ENCODE measurements at places on chromosomes 2 and 18. TPM values are rescaled to one million over a fixed set of nuclear protein-coding genes. Genes with fewer than 3 reads are reported as not detected.
A peak's percentile ranks its signal among the peaks of the same experiment; 100 is the strongest.

GRCh38 chr2:73611867-73612266 lies 30.4 kb downstream of the NAT8 start:
- H3K27me3 ChIP-seq: no peaks in the 10 kb centered on the region
- no peak for DNase-seq
- H3K27ac ChIP-seq: no peak overlapping the region
- H3K4me1 ChIP-seq: no peaks in the 10 kb centered on the region
- no peak overlapping the region for H3K4me3 ChIP-seq
- no peaks in the 10 kb centered on the region for H3K36me3 ChIP-seq

DNA sequence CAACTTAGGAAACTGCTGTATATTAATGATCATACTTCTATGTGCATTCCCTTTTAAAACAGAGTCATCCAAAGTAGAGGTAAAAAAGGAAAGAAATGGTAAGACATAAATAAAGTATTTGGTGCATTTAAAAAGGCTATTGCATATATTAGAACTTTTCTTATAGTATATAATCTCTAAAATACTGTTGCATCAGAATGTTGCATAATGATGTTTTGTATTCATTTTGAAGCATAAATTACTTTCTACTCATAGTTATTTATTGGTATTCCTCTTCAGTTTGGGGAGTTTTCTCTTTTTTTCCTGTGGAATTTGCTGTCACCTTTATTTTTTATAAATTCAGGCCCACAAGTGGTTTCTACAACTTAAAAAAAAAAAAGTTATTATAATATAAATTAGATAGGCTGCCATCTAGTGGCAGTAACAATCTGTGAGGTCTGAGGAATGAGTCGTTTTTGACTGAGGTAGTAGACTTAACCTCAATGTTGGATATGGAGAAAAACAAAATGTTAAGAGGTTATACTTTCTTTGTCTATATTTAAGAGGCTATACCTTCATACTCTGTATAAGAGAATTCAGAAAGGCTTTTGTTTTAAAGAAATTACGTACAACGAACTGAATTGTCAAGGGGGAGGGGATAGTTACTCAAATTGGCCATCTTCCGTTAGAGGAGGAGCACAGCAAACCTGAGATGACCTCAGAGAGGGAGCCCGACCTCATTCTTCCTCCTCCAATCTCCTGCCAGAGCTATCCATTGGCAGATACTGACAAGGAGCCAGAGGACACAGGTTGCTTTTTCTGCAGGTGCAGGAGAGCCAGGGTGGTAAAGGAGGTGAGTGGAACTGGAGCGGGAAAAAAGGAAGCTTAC lies 23.8 kb downstream of the ANKAR start:
- peak; percentile 37 for DNase-seq
- H3K36me3 ChIP-seq: no peaks in the 10 kb centered on the region
- no peak overlapping the region for H3K4me3 ChIP-seq
- no peak overlapping the region for H3K27ac ChIP-seq

DNA sequence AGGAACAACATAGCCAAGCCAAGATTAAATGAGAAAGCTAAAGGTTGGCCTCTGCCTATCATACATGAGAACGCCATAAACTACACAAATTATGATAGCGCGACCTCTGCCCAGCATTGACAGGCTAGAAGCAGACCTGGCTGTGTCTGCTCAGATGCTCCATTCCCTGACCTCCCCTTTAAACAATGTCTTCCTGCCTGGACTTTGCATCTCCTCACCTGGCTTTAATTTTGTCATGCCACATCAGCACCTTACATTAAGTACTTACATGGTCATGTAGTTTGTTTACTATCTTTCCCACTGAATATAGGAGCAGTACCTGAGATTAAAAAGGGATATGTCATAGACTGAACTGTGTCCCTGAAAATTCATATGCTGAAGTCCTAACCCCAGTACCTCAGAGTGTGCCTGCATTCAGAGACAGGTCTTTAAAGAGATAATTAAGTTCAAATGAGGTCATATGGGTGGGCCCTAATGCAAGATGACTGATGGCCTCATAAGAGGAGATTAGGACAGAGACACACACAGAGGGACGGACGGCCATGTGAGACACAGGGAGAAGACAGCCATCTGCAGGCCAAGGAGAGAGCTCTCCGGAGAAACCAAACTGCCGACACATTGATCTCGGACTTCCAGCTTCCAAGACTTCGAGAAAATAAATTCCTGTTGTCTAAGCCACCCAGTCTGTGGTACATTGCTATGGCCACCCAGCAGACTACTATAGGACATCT lies 103.7 kb downstream of the BIN1 start:
- H3K4me1 ChIP-seq: no peaks in the 10 kb centered on the region
- H3K27ac ChIP-seq: no peak overlapping the region
- H3K27me3 ChIP-seq: no peaks in the 10 kb centered on the region
- no peak for DNase-seq
- H3K36me3 ChIP-seq: no peaks in the 10 kb centered on the region

Gene CGREF1
- not detected for polyA plus RNA-seq

DNA sequence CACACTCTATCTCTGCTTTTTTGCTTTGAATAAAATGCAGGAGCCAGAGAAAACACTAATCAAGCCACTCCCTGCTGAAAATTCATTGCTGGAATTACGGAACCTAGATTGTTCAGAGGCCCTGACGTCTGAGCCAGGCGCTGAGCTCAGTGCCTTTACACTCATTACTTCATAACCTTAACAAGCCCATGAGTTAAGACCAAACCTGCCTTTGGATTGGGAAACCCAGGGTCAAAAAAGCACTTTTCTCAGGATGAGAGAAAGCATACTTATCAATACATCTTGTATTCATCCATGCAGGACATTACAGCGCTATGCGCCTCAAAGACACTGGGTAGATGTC lies 762 bp downstream of the INO80C start:
- no peaks in the 10 kb centered on the region for H3K27me3 ChIP-seq
- peak overlapping the region; percentile 96 for H3K27ac ChIP-seq
- no peaks in the 10 kb centered on the region for H3K36me3 ChIP-seq
- peak overlapping the region; percentile 99 for H3K4me3 ChIP-seq
- peaks cover 9% of the 10 kb centered on the region for H3K4me1 ChIP-seq

DNA sequence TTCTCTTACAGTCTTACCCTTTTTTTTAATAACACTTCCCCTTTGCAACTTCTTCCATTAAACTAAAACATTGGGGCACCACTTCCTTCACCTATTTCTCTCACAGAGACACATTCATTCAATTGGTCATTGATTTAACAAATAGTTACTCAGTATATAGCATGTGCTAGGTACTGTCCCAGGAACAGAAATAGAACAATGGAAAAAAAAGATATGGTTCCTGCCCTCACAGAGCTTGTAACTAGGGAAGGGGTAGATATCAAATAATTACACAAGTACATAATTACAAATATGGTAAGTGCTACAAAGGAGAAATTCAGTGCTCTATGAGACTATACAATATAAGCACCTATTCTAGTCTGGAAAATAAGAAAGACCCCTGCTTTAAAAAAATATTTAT lies 165.5 kb upstream of the RBBP8 start:
- H3K4me1 ChIP-seq: no peaks in the 10 kb centered on the region
- no peak for DNase-seq
- H3K36me3 ChIP-seq: no peaks in the 10 kb centered on the region
- H3K27ac ChIP-seq: no peak overlapping the region
- H3K4me3 ChIP-seq: no peak overlapping the region

- H3K27me3 ChIP-seq: no peaks in the 10 kb centered on the region
- no peak overlapping the region for H3K4me3 ChIP-seq
- no peaks in the 10 kb centered on the region for H3K4me1 ChIP-seq
- no peak for DNase-seq
- no peak overlapping the region for H3K27ac ChIP-seq
These were observed 15.2 kb downstream of the GNLY start for GRCh38 chr2:85709401-85709811.

DNA sequence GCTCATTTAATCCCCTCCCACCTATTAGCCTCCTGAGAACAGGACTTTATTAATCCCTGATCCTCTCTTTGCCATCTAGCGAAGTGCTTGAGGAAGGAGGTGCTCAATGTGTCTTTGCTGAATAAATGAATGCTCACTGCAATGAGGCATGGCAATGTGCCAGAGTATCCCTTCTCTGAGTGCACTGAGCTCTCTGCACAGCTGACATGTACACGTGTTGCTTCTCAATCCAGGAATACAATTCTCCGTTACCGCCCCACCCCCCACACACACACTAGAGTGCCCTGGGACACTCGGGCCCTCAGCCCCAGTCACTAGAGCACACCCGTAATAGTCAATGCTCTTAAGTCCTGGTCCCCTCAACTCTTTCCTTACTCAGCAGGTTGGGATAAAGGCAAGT lies 41.4 kb downstream of the FAM178B start:
- H3K27me3 ChIP-seq: peaks cover 3% of the 10 kb centered on the region
- no peak overlapping the region for H3K27ac ChIP-seq
- H3K4me1 ChIP-seq: peaks cover 15% of the 10 kb centered on the region
- no peak overlapping the region for H3K4me3 ChIP-seq

Gene MYO7B
- not detected for polyA plus RNA-seq

GRCh38 chr2:54657664-54658083 lies 65.8 kb upstream of the EML6 start:
- DNase-seq: no peak
- H3K4me1 ChIP-seq: no peaks in the 10 kb centered on the region
- H3K4me3 ChIP-seq: no peak overlapping the region
- peaks cover 99% of the 10 kb centered on the region for H3K36me3 ChIP-seq
- no peak overlapping the region for H3K27ac ChIP-seq

DNA sequence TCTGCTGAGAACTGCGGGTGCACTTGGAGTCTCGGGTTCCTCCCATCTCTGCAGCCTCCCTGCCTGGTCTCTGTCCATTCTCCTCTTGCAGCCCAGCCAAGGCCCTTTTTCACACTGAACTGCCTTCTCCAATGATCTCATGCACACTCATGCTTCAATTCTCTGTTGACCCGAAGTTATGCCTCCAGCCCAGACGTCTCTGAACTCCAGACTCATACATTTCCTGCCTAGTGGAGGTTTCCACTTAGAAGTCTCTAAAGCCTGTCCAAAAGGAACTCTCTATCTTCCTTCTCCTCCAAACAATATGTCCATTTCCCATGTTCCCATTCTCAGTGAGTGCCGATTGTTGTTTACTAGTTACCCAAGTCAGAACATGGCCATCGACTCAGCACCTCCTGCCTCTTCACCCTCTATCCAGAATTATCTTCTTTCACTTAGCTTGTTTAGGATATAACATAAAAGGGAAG lies 155.2 kb downstream of the IRS1 start:
- no peak overlapping the region for H3K27ac ChIP-seq
- no peaks in the 10 kb centered on the region for H3K36me3 ChIP-seq
- no peak for DNase-seq
- no peak overlapping the region for H3K4me3 ChIP-seq
- no peaks in the 10 kb centered on the region for H3K4me1 ChIP-seq

Gene DPYSL5
- polyA plus RNA-seq: not detected

Gene UGT1A5
- polyA plus RNA-seq: not detected

Gene ACVR1C
- 0.84 TPM for polyA plus RNA-seq

Gene CD28
- polyA plus RNA-seq: 92.6 TPM

Gene KANSL1L
- 0.83 TPM for polyA plus RNA-seq

DNA sequence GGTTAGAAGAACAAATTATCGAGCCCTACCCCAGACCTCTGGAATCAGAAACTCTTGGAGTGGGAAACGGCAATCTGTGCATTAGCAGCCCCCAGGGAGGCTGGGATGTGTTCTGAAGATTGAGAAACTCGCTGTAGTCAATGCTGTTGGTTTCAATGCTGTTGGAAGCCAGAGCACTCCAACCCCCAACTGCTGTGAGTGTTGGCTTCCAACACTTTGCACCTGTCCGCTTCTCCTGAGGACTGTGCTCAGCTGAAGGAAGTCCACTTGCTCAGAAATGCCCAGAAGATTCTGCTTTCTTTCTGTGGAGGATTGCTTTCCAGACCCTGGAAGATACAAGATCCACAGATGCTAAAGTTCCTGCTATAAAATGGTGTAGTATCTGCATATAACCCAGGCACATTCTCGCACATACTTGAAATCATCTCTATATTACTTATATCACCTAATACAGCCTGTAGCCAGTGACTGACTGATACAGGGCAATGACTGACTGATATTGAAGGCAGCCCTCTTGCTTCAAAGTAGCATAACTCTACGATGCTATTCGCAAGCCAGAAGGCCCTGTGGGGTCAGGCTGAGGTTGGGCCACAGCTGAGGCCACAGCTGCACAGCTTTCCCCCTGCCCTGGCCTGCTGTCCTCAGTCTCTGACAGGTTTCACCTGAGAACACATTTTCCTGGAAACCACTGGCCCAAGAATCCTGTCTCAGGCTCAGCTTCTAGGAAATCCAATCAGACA lies 757.7 kb upstream of the ID2 start:
- H3K4me1 ChIP-seq: no peaks in the 10 kb centered on the region
- no peak for DNase-seq
- H3K36me3 ChIP-seq: no peaks in the 10 kb centered on the region
- H3K4me3 ChIP-seq: no peak overlapping the region

DNA sequence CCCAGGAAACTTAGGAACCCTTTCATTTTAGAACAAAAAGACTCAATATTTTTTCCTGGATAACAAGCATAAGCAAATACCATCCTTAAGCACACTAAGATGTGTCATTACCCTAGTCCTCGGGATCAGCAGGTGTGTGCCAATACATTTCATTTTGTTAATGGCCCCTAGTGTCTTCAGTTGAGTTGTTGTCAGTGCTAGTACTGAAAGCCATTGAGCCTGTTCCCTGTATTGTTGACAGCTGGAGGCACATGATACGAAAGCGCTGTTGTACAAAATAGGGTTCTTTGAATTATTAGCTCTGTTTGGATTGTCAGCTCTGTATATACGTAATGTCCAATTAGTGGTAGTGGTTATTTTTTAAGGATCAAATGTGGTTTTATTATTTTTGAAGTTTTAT lies 29.5 kb downstream of the VAPA start:
- no peak for DNase-seq
- H3K36me3 ChIP-seq: peaks cover 68% of the 10 kb centered on the region
- H3K4me3 ChIP-seq: no peak overlapping the region
- no peak overlapping the region for H3K27ac ChIP-seq
- H3K27me3 ChIP-seq: no peaks in the 10 kb centered on the region

Gene CD207
- not detected for polyA plus RNA-seq

Gene PPIL3
- 35.6 TPM for polyA plus RNA-seq

Gene RNF103
- polyA plus RNA-seq: 3.2 TPM

- H3K27me3 ChIP-seq: peaks cover 2% of the 10 kb centered on the region
- no peak overlapping the region for H3K4me3 ChIP-seq
- H3K27ac ChIP-seq: no peak overlapping the region
- no peaks in the 10 kb centered on the region for H3K36me3 ChIP-seq
- no peaks in the 10 kb centered on the region for H3K4me1 ChIP-seq
These were observed 111.4 kb downstream of the THNSL2 start for GRCh38 chr2:88281302-88282217.

- DNase-seq: no peak
- no peak overlapping the region for H3K27ac ChIP-seq
- no peaks in the 10 kb centered on the region for H3K4me1 ChIP-seq
- H3K36me3 ChIP-seq: no peaks in the 10 kb centered on the region
- no peak overlapping the region for H3K4me3 ChIP-seq
These were observed 198.2 kb downstream of the NCKAP5 start for GRCh38 chr2:133369901-133370658.

All from CD4-positive, CD25-positive, alpha-beta regulatory T cell (primary cell).